ENCODE measurements at places on chromosomes 5 and 9. TPM values are rescaled to one million over a fixed set of nuclear protein-coding genes. Genes with fewer than 3 reads are reported as not detected.

Gene SERINC5
- 44.8 TPM for total RNA-seq

Gene MYORG
- 2.4 TPM for total RNA-seq

Gene ADRA1B
- total RNA-seq = 1.2 TPM

Gene ITGA2
- 2.0 TPM for total RNA-seq

Gene B4GALT1
- 0.82 TPM for total RNA-seq

Gene TPRN
- total RNA-seq = 6.1 TPM

Gene PDLIM7
- total RNA-seq = 6.5 TPM

Gene SLC2A8
- 9.0 TPM for total RNA-seq

Gene ARHGAP26
- total RNA-seq = 7.3 TPM

Gene SV2C
- 2.9 TPM for total RNA-seq

Gene COL23A1
- total RNA-seq = 0.82 TPM

Gene ANKRD55
- total RNA-seq = 2.0 TPM

Gene GABRA6
- under 0.01 TPM for total RNA-seq

Gene KIF3A
- total RNA-seq = 95.8 TPM

Gene WDR55
- 12.6 TPM for total RNA-seq

Gene PCDHGC4
- total RNA-seq = 65.2 TPM

Gene KLF9
- 9.8 TPM for total RNA-seq

Gene HIGD2A
- 27.7 TPM for total RNA-seq

Gene IQGAP2
- total RNA-seq = 9.4 TPM

Gene SPATA31C1
- total RNA-seq = not detected

Gene SLC6A7
- 2.9 TPM for total RNA-seq

Gene C1QTNF3
- 12.6 TPM for total RNA-seq

Gene PFDN1
- total RNA-seq = 44.8 TPM

Gene LIX1
- total RNA-seq = 7.3 TPM

Gene CDC25C
- total RNA-seq = 2.4 TPM

Gene PRRX2
- total RNA-seq = not detected

Gene LCN10
- total RNA-seq = not detected

Gene POLE3
- total RNA-seq = 39.5 TPM

Gene NR4A3
- 3.7 TPM for total RNA-seq

Gene SPATA31A7
- total RNA-seq = not detected

Gene PGM5
- 3.3 TPM for total RNA-seq

Gene SAXO1
- not detected for total RNA-seq

Gene PPP2R2B
- total RNA-seq = 136 TPM

Gene GABRA1
- total RNA-seq = 29.8 TPM

Gene CYFIP2
- total RNA-seq = 71.7 TPM

Gene SPINK1
- total RNA-seq = not detected

Gene FRMD3
- total RNA-seq = 43.6 TPM

Gene ACOT12
- 1.6 TPM for total RNA-seq

Gene CKMT2
- total RNA-seq = 0.82 TPM

Gene CYSRT1
- total RNA-seq = under 0.01 TPM

Gene FOXD4L4
- 0.41 TPM for total RNA-seq

Gene CEL
- total RNA-seq = 0.41 TPM

Gene ARSI
- total RNA-seq = 0.41 TPM

Gene SLC4A9
- total RNA-seq = under 0.01 TPM

Gene PARP8
- 48.5 TPM for total RNA-seq

Gene CCNI2
- total RNA-seq = 1.6 TPM

Gene C5orf58
- total RNA-seq = not detected
